ENCODE measurements at places on chromosomes 12 and 14.

DNA sequence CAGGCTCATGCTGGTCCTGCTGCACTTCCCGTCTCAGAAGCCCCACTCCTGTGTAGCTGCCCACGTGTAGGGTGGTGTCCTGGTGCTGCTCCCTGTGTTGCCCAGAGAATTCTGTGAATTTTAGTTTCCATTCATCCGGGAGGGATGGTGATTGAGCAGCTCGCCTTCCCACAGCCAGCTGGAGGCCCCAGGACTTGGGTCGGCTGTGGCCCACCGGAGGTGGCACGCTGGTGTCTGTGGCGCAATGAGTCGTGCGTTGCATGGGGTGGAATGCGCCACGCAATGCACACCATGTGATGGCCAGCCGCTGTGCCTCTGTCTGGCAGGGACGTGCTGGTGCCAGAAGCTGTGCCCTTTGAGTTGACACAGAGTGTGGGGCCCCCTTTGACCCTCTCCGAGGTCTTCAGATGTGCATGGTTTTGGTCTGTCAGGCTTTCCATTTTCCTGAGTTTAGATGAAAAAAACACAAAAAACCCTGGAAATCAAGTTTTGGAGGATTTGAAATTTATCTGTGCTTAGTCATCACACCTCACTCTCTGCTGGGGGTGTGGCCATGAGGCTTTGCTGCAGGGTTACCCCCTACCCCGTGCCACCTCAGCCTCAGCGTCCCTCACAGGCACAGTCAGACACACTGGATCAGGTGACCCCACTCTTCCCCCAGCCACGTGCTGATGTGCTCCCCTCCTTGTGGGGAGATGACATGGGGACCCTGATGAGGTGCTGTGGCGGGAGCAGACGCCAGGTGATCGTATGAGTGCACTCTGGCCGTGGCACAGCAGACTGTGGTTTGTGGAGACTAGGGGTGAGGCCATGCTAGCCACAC lies 64.6 kb downstream of the EP400 start:
- DNase-seq = no peak

- peak; percentile 49 for DNase-seq
Observed at GRCh38 chr12:54017027-54017788, 8.4 kb downstream of the HOXC8 start.

GRCh38 chr14:91749868-91750267 lies 18.0 kb upstream of the CATSPERB start:
- DNase-seq = no peak

- DNase-seq = no peak
Observed at GRCh38 chr12:127270193-127270592, 996.8 kb upstream of the TMEM132C start.

DNA sequence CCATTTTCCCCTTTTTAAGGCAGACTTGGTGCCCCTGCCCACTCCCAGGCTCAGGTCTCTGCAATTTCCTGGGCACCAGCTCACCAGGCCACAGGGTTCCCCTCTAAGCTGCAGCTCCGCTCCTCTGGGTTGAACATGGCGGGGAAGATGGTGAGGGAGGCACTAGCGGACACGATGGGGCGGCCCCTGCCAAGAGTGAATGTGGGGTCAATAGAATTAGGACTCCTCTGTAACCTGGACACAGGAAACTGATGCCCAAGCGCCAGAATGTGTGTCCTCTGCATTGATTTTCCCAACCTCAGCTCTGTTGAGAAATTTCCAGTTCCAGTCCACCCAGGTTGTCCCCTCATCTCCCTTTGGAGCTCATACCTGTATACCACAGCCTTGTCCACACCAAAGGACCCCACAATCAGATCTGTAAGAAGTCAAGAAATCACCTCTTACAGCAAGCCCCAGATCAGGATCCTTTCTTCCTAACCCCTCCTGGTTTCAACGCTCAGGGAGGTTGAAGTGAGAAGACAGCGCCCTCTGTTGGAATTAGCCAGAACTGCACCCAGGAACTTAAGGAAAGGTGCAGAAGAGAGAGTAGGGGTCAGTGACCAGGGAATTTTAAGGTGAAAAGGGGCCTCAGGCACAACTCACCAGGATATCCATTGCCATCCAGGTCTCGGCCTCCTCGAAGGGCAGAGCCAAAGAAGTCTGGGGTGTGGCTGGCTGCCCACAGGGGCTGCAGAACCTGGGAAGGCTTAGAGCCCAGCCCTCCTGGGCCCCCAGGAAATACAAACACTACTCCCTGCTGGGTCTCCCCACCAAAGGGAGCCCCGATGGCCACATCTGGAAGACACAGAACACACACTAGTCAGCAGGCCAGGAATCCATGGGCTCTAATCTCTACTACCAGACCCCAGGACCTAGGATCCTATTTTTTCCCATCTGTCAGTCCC lies 14.7 kb downstream of the ITGA5 start:
- no peak for DNase-seq

DNA sequence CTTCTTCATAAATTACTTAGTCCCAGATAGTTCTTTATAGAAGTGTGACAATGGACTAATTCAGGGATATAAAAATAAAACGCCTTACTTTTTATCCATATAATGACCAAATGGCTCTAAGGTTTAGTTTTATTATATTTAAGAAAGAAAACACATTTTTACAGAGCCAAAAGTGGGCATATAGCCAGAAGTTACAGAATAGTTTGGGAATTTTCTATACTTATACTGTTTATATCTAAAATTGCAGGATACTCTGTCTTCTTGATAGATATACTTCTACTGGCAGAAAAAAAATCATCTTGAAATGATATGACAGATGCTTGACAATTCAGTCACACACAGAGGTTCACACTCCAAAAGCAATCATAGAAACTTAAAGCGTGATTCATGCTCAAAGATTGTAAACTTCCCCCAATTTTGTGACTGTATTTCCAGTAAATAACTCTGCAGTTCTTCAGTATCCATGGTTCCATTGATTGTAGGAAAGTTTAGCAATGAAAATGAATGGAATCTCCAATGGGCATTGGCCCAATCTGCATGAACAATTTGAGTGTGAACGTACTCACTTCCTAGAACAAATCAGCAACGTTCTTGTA lies 307.8 kb downstream of the NOVA1 start:
- DNase-seq = no peak

GRCh38 chr12:57162553-57163125 lies 15.2 kb upstream of the LRP1-AS start:
- no peak for DNase-seq

GRCh38 chr12:92065018-92065499 lies 80.6 kb downstream of the BTG1 start:
- DNase-seq = peak; percentile 28

- no peak for DNase-seq
Observed at GRCh38 chr12:40253936-40254335, 29.1 kb downstream of the LRRK2 start.

DNA sequence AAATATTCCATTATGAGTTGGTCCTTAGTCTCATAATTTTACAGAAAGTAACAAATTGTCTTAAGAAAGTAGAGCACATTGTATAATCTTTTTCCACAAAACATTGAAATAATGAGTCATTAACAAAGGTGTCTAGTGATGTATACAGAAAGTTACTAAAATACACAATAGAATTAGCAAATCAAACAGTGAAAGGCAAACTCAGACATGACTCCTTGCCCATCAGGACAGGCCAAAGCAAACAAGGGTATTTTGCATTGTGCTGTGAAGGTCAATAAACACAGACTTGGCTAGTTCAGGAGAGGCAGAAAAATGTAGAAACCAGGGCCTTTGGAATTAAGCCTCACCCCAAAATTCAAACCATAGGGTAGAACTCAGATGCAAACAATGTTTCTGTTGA lies 37.3 kb downstream of the SIX4 start:
- DNase-seq = no peak

- peak; percentile 44 for DNase-seq
Observed at GRCh38 chr14:23483236-23483854, 13.8 kb downstream of the NGDN start.

All from DMS 273 treated with DMSO at 0.1 percent for 48 hours (cell line).